ENCODE measurements at places on chromosomes 3 and 15. TPM values are rescaled to one million over a fixed set of nuclear protein-coding genes. Genes with fewer than 3 reads are reported as not detected.
A peak's percentile ranks its signal among the peaks of the same experiment; 100 is the strongest.

IGDCC3 gene
- total RNA-seq: 0.07 TPM

- DNase-seq: no peak
Measured at GRCh38 chr3:150535204-150535603, 11.1 kb downstream of the SERP1 start.

TRAK1 gene
- 28.5 TPM for total RNA-seq

GOLGA8B gene
- 79.5 TPM for total RNA-seq

GRCh38 chr3:122515020-122515468, 305 bp upstream of the KPNA1 start:
- no peak for DNase-seq

DNA sequence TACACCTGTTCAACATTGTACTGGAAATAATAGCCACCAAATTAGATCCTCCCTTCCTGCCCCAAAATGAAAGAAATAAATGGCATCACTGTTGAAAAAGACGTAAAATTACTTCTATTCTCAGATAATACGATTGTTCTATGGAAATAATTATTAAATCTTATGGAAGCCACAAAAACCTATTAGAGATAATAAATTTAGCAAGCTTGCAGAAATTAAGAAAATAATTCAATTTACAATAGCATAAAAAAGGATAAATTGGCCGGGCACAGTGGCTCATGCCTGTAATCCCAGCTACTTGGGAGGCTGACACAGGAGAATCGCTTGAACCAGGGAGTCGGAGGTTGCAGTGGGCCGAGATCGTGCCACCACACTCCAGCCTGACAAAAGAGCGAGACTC, 57.8 kb downstream of the PPCDC start:
- no peak for DNase-seq

PODXL2 gene
- 39.6 TPM for total RNA-seq

DNA sequence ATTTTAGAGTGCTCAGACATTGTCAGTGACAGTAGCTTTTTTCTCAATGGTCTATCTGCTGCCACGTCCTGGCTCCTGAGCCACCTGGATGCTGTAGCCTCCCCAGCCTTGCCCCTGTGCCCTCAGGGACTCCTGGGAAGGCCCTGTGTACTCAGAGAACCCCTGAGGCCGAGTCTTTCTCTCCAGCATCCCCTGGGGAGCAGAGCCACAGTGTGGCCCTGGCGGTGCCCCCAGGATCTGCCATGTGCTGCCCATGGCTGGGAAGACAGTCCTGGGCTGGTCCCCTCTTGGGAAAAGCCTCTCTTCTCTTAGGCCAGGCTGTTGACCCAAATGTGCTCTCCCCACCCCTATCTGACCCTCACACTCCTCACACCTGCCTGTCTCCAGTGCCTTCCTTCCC, 5.0 kb downstream of the MYD88 start:
- DNase-seq: no peak

GRCh38 chr3:195895861-195896360, 12.4 kb downstream of the TNK2 start:
- peak; percentile 84 for DNase-seq

GRCh38 chr3:193772422-193772763, 179.4 kb downstream of the OPA1 start:
- no peak for DNase-seq

DNA sequence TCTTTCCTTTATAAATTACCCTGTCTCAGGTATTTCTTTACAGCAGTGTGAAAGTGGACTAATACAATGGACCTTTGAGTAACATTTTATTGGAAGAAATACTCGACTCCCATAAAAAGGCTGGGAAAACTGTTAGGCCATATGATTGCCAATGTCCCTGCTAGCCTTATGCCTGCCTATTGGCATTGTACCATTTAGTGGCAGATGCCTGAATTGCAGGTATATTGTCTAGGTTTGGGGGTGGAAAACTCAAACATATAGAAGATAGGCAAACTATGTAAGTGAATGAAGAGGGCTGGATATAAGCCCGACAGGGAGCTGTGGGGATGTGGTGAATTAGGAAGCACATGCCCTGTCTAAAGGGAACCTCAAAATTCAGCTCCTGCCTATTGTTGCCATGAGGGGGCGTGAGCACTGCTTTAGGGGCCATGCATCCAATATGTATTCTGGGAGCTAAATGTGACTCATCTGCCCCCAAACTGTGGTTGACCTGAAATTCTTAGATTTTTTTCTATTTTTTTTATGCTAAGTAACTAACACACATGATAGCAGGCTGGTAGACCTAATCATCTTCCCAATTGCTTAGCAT, 65.2 kb upstream of the TRA2B start:
- peak; percentile 33 for DNase-seq

NPRL2 gene
- total RNA-seq: 25.4 TPM

CLSTN2 gene
- 0.02 TPM for total RNA-seq

- no peak for DNase-seq
Measured at GRCh38 chr15:80578871-80579270, 116.2 kb upstream of the ABHD17C start.

GRCh38 chr3:115768661-115769060, 145.4 kb downstream of the GAP43 start:
- DNase-seq: no peak

PPP1R14D gene
- total RNA-seq: not detected

SPESP1 gene
- total RNA-seq: not detected

LRTM1 gene
- not detected for total RNA-seq

- no peak for DNase-seq
Measured at GRCh38 chr15:76449455-76449854, 112.9 kb downstream of the ISL2 start.

WNT7A gene
- total RNA-seq: not detected

NANOGP8 gene
- total RNA-seq: not detected

GRCh38 chr15:52683580-52683979, 4.4 kb upstream of the ATOSA start:
- no peak for DNase-seq

DNA sequence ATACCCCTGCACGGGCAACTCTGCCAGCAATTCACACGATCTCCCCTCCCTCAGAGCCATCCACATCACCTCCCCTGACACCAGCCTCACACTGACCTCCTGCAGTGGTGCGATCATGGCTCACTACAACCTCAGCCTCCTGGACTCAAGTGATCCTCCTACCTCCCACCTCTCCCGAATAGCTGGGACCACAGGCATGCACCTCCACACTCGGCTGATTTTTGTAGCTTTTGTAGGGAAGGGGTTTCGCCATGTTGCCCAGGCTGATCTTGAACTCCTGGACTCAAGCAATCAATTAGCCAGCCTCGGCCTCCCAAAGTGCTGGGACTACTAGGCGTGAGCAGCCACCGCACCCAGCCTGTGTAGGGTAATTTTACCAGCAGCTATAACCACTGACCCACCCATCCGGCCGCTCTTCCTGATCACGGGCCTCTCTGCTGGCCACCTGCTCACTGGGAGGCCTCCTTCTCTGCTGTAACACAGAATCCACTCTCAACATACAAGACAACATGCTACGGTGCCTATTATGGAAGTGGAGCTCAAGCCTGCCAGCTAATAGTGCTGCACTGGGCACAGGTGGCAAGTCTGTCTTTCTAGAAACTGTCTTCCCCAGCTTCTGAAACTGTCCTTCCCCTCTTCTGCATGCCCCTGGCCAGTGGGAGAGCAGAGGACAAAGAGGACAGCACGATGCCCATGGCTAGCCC, 4.6 kb downstream of the GP9 start:
- no peak for DNase-seq

RYR3 gene
- not detected for total RNA-seq

DNA sequence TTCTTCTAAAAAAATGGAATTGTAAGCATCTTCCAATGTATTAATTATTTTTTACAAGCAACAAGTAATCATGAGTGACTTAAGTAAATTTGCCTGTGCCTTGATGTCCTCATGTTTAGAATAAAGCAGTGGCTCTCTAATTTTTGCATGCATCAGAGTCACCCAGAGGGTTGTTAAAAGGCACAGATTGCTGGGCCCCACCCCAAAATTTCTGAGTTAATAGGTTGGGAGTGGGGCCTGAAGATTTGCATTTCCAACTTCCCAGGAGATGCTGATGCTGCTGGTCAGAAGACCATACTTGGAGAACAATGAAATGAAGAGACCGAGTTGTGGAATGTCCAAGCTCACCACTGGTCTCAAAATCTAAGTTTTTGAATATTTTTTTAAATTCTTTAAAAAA, 70.2 kb downstream of the ARHGAP31 start:
- no peak for DNase-seq

- DNase-seq: peak; percentile 19
Measured at GRCh38 chr3:14525685-14526631, 14.2 kb downstream of the GRIP2 start.

GRCh38 chr3:186044427-186044826, 64.5 kb downstream of the ETV5 start:
- no peak for DNase-seq

GRCh38 chr3:138774529-138775253, 60.0 kb downstream of the PIK3CB start:
- peak; percentile 45 for DNase-seq

TRH gene
- total RNA-seq: not detected

DNA sequence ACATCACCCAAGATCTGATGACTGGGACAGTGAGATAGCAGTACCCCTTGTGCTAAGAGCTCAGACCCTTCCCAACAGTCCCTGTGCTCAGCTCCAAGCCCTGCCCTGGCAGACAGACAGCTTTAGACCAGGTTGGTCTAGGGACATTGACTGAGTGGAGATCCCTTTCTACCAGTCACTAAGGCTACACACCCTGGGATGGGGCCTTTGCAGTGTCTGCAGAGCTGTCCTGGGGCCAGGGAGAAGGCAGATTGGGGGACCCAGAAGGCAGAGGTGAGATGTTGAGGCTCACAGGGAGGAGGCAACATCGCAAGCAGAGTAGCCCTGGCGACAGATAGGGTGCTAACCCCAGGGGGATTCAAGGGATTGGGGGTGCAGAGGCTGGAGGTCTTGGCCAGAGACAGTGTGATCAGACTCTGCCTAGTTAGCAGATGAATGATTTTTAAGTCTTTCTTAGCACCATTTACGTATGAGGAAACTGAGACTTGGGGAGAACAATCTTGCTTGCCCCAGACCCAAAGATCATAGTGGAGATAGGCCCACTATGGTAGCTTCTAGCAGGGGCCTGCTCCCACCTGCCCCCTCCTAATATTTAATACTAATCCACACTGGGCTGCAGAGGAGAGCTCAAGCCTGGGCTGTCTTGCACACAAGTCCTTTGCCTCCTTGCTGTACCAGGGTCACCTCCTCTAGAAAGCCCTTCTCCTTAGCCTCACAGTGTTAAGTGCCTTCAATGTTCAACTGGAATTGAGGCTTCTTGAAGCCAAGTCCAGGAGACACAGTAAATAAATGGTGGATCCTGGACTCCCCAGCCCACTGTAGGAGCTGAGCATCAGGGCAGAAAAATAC, 32.6 kb downstream of the HMCES start:
- no peak for DNase-seq

- no peak for DNase-seq
Measured at GRCh38 chr15:40826423-40827075, 2.0 kb downstream of the PPP1R14D start.

- peak; percentile 25 for DNase-seq
Measured at GRCh38 chr3:37546876-37547275, 314.8 kb upstream of the CTDSPL start.

DNA sequence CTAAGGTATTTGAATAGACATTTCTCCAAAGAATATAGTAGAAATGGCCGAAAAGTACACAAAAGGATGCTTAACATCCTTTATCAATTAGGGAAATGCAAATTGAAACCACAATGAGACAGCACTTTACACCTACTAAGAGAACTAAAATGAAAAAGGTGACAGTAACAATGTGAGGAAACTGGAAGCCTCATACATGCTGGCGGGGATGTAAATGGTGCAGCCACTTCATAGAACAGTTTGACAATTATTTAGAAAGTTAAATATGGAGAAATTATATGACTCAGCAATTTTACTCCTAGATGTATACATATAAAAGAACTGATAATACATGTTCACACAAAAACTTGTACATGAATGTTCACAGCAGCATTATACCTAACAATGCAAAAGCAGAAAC, 13.4 kb downstream of the SPICE1 start:
- DNase-seq: no peak

GRCh38 chr15:42279234-42279723, 6.0 kb upstream of the TMEM87A start:
- DNase-seq: peak; percentile 52

Data from K562 (cell line).